ENCODE measurements at places on chromosomes 5 and 9.
A peak's percentile ranks its signal among the peaks of the same experiment; 100 is the strongest.

DNA sequence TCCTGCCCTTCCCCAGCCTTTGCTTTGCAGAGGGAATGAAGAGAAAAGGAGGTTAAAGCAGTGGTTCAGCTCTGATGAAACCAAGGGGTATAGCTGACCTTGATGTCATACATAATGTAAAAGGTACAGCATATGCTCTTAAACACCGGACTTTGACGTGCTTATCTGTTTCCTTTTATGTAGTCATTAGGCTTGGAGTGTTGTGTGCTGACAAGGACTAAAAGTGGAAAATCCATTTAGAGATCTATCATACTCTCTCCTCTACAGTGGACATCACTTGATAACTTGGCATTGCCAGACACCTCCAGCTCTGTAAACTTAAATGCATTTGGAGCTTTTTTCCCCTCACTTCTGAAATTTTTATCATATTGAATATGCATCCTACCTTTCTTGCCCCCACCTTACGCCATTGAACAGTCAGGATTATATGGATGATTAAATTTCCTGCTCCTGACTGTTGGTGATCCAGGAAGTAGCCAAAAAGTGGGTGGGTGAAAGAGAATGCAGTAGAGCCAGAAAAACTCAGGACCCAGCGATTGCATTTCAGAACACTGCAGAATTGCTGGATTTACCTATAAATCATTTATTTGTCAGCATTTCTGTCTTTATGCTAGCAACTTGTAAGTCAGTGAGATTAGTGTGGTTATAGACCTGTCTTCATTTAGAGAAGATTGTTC lies 4.1 kb downstream of the TNFAIP8 start:
- DNase-seq = no peak

DNA sequence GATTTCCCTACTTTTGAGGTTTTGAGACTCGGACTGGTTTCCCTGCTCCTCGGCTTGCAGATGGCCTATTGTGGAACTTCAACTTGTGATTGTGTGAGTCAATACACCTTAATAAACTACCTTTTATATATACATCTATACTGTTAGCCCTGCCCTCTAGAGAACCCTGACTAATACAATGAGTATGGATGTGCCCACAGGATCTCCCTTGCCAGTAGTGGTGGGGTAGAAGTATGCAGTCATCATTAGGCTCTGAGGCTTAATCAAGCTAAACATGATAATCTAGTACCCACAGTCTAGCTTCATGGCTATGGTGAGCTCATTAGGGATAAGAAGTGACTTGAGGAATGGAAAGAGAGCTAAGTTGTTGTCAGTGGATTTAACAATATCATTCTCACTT lies 412.8 kb upstream of the PTGER4 start:
- DNase-seq = no peak

DNA sequence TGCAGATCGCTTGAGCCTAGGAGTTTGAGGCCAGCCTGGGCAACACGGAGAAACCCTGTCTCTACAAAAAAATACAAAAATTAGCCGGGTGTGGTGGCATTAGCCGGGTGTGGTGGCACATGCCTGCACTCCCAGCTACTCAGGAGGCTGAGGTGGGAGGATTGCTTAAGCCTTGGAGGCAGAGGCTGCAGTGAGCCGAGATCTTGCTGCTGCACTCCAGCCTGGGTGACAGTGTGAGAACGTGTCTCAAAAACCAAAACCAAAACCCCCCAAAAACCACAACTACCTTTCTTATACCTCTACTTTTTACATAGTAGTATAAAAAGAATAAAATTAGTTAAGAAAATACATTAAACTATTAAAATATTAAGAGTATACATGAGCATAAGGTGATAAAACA lies 121.2 kb downstream of the RAPGEF6 start:
- DNase-seq = no peak

- no peak for DNase-seq
Measured at GRCh38 chr5:181158869-181159268, 11.5 kb downstream of the OR2V2 start.

DNA sequence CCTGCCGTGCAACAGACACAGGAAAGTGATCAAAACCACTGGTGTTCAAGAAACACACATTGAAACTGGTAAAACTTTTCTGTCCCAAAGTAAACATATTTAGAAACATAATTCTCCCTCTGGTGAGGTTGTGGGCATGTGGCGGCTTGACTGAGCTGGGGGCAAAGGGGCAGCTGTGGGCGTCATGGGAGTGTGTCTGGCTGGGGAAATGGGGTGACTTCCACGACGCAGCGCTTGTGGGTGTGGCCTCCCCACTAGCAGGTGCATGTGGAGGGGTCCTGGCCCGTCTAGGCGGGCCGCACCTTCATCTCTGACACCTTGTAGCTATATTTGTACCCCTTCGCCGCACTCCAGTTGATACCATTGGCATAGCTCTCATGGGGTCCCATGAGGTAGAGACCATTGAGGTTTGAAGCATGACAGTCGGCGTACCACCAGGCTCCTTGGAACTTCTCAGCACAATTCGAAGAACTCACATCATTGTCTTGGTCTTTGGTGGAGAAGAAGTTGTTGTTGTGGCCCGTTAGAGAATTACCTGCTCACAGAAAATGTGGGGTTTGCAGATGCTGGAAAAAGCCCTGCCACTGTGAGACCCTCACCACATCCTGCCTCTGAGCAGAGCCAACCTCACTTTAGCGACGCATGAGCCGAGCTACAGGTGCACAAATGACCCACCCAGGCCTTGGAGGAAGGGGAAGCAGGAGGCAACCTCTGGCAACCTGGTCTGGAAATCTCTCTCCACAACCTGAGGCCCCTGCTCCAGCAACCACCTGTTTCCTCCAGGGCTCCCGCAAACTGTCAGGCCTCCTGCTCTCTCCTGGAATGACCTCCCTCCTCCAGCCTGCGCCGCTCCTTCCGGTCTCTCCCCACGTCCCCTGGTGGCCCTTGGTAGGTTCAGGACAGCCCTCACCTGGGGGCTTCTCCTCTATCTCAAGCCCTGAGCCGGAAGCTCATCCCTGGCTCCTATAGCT lies 7.9 kb downstream of the FCN1 start:
- DNase-seq = no peak

- DNase-seq = no peak
Measured at GRCh38 chr5:76954383-76954763, 1.5 kb downstream of the CRHBP start.

- no peak for DNase-seq
Measured at GRCh38 chr5:66246608-66247007, 102.5 kb downstream of the SREK1 start.

DNA sequence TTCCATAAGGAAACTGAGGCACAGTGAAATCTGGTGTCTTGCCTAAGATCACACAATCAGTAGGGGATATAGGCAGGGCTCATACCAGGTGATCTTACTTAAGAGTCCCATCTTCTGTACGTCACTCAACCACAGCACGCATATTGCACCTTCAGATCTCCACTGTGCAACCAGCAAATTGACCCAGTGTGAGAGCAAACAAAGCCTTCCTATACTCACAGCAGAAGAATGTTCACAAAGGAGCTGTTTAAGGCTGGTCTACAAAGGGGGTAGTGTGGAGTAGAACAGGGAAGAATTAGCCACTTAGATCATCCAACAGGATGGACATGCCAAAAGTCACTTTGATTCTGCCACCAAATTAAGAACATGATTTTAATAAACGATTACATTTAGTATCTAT lies 305.9 kb downstream of the SLIT3 start:
- DNase-seq = no peak

- no peak for DNase-seq
Measured at GRCh38 chr5:68189171-68189570, 26.4 kb upstream of the PIK3R1 start.

GRCh38 chr5:82150559-82150958 lies 127.6 kb downstream of the RPS23 start:
- DNase-seq = no peak

DNA sequence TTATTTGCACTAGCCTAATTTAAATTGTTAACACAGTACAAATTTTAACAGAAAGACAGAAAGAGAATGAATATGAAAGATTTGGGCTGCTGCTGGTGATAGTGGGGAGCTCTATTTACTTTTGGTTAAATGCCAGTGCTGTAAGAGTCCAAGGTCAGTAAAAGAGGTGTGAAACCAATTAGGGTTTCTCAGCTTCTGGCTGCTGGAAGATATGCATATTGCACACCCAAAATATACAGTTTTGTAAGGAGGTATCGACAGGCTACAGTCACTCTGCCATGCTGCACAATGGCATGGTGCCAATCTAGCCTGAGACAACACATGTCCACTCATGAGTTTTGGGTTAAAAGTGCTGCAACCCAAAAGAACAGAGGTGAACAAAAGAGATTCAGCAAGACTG lies 79.3 kb downstream of the PPP2R2B start:
- no peak for DNase-seq

DNA sequence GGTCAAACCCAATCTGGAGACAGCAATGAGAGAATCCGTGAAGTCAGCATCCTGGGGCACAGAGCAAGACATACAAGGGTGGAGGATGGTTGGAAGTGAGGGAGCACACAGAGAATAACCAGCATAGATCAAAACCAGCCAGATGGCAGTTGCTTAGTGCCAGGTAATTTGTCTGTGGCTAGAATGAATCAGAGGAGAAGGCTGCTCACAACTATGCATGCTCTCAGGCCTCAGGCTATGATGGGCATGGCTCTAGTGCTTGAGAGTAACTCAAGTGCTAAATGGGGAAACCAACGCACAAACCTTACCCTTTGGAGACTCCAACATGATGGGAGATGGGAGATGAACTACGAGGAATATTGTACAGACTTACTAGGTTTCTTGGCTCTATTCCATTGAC lies 160.8 kb downstream of the DMRT2 start:
- DNase-seq = no peak

- DNase-seq = peak; percentile 76
Measured at GRCh38 chr9:98074115-98074990, 17.8 kb downstream of the NANS start.

DNA sequence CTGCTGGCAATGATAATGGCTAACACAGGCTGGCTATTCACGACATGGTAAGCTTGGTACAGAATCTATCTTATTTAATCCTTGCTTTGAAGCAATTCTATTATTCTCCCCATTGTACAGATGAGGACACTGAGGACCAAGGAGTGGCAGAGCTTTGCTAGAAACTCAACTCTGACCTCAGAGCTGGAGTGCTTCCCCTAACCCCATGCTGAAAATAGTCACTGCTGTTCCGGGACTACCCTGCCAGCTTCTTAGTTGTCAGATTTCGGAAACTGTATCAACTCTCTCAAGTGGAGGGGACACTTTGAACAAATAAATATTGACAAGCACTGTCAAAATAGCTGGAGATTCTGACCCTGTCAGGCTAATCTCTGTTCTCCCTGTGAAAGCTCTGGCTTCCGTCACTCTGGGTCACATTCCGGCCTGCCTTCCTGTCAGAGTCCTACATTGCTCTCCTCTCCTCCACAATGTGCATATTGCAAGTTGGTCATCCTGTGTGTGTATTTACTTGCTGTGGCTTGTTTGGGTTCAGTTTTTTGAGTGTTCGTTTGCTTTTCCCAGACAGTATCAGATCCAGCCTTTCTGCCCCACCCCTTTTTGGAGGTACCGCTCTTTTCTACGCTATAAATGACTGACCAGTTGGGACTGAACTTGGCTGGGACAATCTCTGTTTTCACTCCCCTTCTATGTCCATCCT lies 134.3 kb upstream of the MAP1B start:
- no peak for DNase-seq

- no peak for DNase-seq
Measured at GRCh38 chr5:66440202-66440680, 156.0 kb upstream of the MAST4 start.

- DNase-seq = no peak
Measured at GRCh38 chr9:83167126-83167525, 104.2 kb upstream of the RASEF start.

GRCh38 chr5:94812232-94812631 lies 193.8 kb downstream of the SLF1 start:
- no peak for DNase-seq

GRCh38 chr9:2780326-2780725 lies 63.0 kb downstream of the KCNV2 start:
- no peak for DNase-seq

- DNase-seq = no peak
Measured at GRCh38 chr9:108663422-108663821, 192.4 kb downstream of the ACTL7B start.

GRCh38 chr5:53017794-53018391 lies 28.7 kb downstream of the ITGA2 start:
- DNase-seq = no peak

DNA sequence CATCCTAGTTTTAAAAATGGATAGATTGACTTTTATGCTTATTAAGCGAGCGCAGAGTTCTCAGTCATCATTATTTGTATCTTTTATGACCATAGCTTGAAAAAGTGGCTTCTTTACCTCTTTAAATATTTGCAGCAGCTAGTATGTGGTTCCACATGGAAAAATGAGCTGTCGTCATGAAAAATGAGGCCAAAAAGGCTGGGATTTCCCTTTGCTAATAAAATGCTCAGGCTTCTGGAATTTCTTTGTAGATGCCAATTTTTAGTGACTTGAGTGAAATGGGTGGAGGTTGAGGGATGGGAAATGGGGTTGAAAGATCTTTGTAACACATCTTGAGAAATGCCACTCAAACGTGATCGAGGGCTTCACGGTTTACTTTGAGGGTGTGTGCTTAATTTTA lies 35.2 kb downstream of the RAI14 start:
- DNase-seq = no peak

DNA sequence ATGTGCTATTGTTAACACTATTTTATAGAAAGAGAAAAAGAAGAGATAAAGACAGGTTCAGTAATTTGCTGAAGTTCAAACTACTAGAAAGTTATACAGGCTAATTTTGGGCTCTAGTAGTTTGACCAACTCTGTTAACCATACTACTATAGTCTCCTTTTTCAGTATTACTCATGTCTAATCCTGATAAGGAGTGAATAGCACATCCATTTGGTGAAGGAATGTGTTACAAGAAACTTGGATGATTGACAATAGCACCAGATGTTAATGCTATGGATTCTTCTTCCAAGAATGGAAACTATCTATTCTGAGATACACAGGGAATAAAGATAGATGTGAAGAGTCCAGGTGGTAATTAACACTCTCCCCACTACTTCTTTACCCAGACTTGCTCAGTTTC lies 677.3 kb downstream of the PRELID2 start:
- no peak for DNase-seq

- DNase-seq = no peak
Measured at GRCh38 chr9:69086769-69087168, 51.2 kb downstream of the FXN start.

GRCh38 chr5:72453246-72453775 lies 53.9 kb downstream of the ZNF366 start:
- no peak for DNase-seq

- DNase-seq = no peak
Measured at GRCh38 chr5:99639905-99640304, 711.1 kb upstream of the CHD1 start.

- no peak for DNase-seq
Measured at GRCh38 chr5:158747816-158748432, 351.8 kb downstream of the EBF1 start.

All from HEK293T (cell line).